ENCODE measurements at places on chromosomes 13 and 19.
A peak's percentile ranks its signal among the peaks of the same experiment; 100 is the strongest.

- no peak for DNase-seq
These were observed 481.9 kb downstream of the GPC6 start for GRCh38 chr13:93708308-93709075.

GRCh38 chr19:2567580-2567979 is 91.7 kb downstream of the GADD45B start:
- no peak for DNase-seq

- no peak for DNase-seq
These were observed 89.7 kb upstream of the MCF2L start for GRCh38 chr13:112879283-112879833.

- DNase-seq, result no peak
These were observed 552 bp upstream of the GRWD1 start for GRCh38 chr19:48445256-48445605.

- DNase-seq, result no peak
These were observed 910.6 kb upstream of the SLITRK5 start for GRCh38 chr13:86760620-86761019.

- no peak for DNase-seq
These were observed 493.3 kb downstream of the COG6 start for GRCh38 chr13:40148742-40149141.

DNA sequence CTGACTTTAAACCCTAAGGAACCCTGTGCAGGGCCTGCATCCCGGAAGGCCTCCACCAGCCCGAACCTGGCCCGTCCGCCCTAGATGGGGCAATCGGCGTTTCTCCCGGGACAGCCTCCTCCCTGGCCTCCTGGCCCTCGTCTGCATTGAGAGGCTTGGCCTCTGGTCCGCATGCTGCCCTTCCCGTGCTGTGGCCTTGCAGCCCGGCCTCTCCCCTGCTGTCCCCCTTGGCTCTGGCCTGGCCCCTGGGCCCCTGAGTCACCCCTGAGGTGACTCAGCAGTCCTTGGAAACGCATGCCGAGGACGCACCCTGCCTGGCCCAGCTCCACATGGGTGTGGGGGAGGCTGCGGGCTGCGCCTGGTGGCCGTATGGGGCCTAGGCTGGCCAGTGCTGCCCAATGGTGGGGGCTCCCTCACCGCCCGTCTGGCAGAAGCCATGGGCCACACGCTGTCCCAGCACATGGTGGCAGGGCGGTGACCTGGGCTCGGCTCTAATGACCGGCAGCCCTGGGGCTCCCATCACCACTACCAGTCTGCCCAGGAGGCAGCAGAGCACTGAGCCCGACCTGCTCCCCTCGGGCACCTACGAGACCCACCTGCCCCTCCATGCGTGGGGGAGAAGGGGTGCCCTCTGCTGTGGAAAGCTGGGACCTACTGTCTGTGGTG is 25.7 kb downstream of the SH3GL1 start:
- DNase-seq, result no peak

GRCh38 chr19:54415901-54416673 is 823 bp downstream of the TTYH1 start:
- no peak for DNase-seq

DNA sequence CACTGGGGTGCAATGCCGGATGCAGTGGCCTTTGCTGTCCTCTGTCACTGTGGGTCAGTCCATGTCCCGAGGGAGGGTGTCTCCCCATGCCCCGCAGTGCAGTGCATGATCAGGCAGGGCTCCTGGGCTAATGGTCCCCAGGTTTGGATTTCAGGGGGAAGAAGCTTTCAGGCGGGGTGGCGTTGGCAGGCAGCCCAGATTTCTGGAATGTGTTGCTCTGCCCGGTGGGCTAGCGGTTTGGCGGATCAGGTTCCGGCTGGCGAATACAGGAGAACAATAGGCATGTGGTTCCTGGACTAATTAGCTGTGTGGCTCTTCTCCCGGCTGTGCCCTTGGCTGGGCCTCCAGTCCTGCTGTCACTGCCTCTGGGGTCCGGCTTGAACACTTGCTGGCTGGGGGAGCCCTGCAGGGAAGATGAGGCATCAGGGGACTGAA is 141.3 kb downstream of the FGF9 start:
- DNase-seq, result no peak

DNA sequence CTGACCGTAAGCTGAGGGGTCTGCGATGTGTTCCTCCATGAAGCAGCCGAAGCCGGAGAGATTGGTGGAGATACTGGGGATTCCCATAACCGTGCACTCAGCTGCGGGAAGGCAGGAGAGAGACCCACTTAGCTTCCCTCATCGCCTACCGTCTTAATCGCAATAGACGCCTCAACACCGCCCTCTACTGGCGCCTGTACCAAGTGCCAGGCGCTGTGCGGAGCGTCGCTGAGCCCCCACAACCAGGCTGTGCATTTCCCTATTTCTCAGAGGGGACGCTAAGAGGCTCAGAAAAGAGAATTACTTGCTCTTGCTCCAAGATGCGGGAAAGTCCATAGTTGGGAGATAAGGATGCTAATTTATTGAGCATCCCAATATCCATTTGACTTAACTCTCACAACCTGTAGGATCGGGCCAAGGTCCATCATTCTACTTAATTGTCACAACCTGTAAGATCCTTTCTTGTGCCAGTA is 5.8 kb downstream of the FTL start:
- peak; percentile 54 for DNase-seq

GRCh38 chr13:26324294-26324693 is 70.4 kb downstream of the CDK8 start:
- DNase-seq, result no peak

DNA sequence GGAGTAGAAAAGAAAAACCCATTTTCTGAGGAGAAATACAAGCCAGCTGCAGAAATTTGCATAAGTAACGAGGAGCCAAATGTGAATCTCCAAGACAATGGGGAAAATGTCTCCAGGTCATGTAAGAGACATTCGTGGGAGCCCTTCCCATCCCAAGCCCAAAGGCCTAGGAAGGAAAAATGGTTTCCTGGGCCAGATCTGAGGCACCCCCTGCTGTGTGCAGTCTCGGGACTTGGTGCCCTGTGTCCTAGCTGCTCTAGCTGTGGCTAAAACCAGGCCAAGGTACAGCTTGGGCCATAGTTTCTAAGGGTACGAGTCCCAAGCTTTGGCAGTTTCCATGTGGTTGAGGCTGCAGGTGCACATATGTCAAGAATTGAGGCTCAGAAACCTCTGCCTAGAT is 444.9 kb downstream of the PCDH20 start:
- no peak for DNase-seq

DNA sequence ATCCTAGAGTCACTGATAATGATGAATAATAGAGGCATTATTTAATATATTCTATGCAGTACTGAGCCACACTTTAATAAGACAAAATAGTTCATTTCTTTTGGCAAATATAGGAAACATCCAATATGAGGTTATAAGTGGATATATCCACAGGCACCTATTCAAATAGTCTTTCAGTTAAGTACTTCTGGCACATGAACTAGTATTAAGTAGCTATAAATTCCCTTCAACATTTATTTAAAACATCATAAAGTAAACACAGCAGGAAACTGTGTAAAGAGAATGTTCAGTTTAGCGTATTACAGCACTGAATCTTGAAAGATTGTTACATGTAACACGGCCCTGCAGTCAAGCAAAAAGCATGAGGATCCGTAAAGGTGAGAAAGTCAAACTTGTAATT is 463.3 kb upstream of the KLF12 start:
- no peak for DNase-seq

GRCh38 chr13:99280166-99280565 is 22.0 kb upstream of the GPR18 start:
- no peak for DNase-seq

DNA sequence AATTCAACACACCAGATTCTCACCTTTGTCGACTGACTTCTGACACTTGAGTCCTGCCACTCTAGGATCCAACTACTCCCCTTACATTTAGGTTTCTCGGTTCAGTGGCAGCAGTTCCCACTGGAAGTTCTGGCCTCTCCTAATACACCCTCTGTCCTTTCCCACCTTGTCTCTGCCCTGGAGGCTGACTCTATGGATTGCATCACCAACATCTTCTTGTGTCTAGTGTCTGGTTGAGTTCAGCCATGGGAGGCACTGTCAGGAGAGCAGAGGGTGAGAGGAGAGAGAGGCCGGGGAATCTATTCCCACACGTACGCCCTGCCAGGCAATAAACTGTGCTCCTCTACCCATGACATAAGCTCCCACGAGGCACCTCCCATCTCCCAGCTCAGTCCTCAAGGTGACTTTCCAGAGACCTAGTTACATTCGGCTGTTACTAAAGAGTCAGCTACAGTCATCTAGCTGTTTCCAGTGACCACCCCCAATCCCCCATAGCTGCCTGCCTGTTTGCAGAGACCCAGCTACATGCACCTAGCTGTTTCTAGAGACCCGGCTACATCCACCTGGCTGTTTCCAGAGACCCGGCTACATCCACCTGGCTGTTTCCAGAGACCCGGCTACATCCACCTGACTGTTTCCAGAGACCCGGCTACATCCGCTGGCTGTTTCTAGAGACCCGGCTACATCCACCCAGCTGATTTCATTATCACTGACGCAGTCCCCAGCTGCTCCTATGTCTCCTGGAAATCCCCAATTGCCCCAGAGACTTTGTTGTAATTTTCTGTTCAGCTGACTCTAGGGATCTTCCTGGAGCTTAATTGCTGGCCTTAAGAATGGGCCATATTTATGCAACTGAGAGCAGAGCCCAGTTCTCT is 8.1 kb upstream of the LILRB4 start:
- DNase-seq, result no peak

DNA sequence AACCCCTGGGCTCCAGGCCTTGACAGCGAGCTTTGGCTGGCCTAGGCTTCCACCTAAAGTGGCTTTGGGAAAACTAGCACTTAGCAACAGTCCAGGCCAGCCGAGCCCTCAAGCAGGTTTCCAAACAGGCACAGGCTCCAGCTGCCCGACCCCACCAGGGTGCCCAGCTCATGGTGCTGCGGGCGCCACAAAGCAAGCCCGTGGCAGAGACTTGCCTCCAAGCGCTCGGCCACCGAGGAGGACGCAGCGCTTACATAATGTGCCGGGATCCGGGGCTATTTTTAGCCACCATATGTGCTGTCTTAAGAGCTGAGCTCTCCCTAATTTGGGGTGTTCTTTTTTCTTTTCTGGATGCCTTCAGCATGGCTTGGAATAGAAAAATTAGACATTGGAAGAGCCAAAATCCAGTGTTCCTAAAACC is 56.1 kb upstream of the F7 start:
- no peak for DNase-seq

DNA sequence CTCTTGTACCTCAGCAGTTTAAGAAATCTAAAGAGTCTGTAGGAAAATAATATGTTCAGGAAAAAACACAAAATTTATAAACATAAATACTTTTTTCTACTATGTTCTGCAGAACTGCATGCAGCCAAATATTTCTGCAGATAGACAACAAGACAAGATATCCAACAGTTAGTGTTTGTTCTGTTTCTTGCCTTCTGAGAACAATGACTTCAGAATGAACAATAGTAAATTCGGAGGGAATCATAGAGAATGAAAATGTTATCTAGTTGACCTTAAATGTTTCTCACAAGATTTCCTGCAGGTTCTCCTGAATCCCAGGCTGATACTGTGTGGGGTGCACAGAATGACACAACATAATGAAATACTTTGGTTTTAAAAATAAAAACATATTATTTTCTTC is 180.4 kb downstream of the PCDH9 start:
- no peak for DNase-seq

DNA sequence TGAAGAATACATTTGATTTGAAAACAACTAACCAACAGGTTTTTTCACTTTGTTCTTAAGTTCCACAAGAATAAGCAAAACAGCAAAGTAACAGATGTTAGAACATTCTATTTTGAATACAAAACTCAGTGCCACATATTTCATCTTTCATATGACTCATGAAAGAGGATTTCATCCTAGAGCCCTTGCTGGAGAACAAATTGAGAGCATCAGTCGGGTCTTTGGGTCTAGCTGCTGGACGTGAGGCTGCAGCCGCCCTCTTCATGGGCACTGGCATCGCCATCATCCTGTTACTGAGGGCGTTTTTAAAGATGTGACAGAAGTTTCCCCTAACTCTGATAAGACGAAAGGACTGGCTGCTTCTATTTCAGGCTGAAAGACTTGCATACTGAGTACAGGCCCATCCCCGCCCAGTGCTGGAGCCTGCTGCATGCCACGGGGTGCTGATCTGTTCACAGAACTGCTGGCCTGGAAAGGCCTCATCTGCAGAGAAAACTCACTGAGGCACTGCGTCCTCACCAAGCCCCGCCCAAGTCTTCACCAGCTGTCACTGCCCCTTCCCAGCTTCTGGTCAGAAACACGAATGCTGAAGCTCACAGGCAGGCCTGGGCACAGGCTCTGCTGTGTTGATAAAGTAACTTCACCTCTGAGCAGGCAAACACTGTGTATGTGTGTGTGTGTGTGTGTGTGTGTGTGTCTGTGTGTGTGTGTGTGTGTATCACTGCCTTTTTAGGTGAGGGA is 101.4 kb downstream of the TUBGCP3 start:
- no peak for DNase-seq

DNA sequence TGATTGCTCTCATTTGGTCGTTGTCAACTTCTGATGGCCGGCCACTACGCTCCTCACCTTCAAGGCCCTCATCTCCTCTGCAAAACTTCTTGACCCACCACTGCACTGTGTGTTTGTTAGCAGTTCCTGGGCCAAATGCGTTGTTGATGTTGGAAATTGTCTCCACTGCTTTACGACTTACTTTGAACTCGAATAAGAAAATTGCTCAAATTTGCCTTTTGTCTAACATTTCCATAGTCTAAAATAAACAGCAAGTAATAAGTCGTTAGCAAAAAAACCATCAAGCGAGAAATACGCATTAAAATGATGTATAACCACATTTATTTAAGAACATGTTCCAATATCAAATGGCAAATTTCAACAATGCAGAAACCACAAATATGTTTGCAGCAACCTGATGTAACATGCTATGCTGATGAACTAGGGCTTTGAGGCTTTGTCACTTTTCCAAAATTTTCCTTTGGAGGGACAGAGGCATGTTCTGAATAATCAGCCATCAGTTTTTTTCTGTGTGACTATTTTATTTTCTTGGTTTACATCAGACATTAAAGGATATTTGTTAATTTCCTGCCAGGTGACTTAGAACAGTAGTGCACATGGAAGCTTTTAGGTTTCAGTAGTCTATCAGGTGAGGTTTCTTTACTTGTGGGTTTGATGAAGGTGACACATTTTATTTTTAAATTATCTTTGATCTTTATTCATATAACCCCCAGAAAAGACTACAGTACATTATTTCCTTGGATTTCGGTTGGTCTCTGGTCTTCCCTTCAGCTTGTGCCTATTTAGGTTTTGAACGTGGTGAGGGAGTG is 74.7 kb upstream of the TEX29 start:
- no peak for DNase-seq

DNA sequence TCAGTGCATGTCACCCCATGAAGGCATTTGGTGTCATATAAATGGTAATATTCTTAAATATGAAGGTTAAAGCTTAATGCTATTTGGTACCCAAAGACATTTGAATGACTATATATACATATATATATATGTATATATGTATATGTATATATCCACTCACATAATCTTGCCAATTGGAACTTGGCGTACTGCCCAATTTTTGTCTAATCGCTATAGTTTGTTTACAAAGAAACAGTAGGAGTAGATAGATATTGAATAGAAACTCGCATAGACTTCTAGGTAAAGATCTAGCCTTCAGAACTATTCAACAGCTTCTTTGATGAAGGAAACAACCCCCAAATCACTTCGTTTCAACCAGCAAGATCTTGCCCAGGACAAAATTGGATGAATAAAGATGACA is 24.1 kb downstream of the KLF5 start:
- no peak for DNase-seq

GRCh38 chr19:42225718-42226292 is 5.7 kb downstream of the ZNF526 start:
- DNase-seq, result no peak

- DNase-seq, result no peak
These were observed 457.8 kb downstream of the PCDH20 start for GRCh38 chr13:60957816-60958215.

Measured in stimulated activated CD4-positive, alpha-beta T cell treated with anti-CD3 and anti-CD28 coated beads, Interleukin-15, amount 100 ng/mL, for 48 hours (primary cell).